ENCODE measurements at places on chromosomes 2 and 18.

DNA sequence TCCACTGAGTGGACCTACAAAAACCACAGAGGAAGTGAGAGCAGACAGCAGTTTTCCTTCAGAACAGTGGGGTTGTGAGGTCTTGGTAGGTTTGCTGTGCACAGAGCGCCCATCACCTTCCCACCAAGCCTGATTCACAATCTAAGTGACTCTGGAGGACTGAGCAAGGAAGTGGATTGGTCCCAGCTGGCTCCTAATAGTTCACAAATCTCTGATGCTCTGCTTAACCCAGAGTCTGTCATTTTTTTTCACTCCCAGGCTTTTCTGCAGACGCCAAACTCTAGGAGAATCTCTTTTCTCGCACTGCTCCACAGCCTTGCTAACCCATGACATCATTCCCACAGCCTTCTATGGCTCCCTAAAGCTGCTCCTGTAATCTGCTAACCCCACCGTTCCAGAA is 280.4 kb downstream of the C1D start:
- no peaks in the 10 kb centered on the region for H3K4me1 ChIP-seq
- no peak for DNase-seq
- no peak overlapping the region for H3K27ac ChIP-seq
- no peaks in the 10 kb centered on the region for H3K27me3 ChIP-seq

GRCh38 chr2:42025151-42025582 is 22.7 kb upstream of the PKDCC start:
- H3K4me1 ChIP-seq, result peaks cover 16% of the 10 kb centered on the region
- no peak overlapping the region for H3K4me3 ChIP-seq
- no peaks in the 10 kb centered on the region for H3K27me3 ChIP-seq
- H3K27ac ChIP-seq, result peak overlapping the region; percentile 7

DNA sequence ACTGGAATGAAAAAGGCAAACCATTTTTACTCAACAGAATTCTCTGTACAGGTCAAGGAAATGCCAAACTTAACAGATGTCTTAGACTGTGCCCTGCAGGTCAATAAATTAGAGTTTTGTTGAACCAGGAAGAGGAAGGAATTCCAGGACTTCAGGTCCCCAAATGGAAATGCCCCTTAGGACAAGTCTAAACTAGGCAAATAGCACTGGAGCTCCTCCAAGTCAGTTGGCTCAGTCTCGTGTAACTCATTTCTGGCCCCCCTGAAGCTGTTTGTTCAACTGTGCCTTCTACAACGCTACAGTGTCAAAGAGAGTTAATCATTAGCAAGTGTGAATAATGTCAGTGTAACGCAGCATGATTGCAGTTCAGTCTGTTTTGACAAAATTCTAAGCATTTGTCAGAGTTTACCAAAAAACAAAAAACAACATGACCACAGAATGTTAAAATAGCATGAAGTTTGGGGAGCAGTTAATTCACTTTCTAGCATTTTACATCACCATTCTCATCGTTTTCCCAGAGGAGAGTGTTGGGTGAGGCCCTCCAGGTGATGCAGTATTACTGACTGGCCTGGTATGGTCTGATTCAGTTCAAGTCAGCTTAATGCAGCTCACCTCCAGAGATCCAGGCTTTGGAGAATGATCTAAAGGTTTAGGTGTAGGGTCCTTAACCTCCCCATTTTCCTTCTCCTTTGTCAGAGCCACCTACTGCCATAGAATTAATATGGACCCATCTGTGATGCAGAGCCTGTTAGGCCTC is 108.1 kb downstream of the AQP4 start:
- DNase-seq, result no peak
- no peaks in the 10 kb centered on the region for H3K4me1 ChIP-seq
- H3K36me3 ChIP-seq, result no peaks in the 10 kb centered on the region
- no peak overlapping the region for H3K27ac ChIP-seq

GRCh38 chr2:31196622-31197021 is 20.7 kb downstream of the CAPN14 start:
- H3K27ac ChIP-seq, result no peak overlapping the region
- H3K4me1 ChIP-seq, result no peaks in the 10 kb centered on the region
- H3K36me3 ChIP-seq, result no peaks in the 10 kb centered on the region

- peak overlapping the region; percentile 56 for H3K27ac ChIP-seq
- peaks cover 66% of the 10 kb centered on the region for H3K4me1 ChIP-seq
- no peaks in the 10 kb centered on the region for H3K27me3 ChIP-seq
These were observed 31.4 kb downstream of the MAPRE2 start for GRCh38 chr18:35072616-35073015.

- no peaks in the 10 kb centered on the region for H3K36me3 ChIP-seq
- H3K27ac ChIP-seq, result no peak overlapping the region
- no peak overlapping the region for H3K4me3 ChIP-seq
- H3K4me1 ChIP-seq, result peaks cover 44% of the 10 kb centered on the region
These were observed 67.6 kb upstream of the MCFD2 start for GRCh38 chr2:46983065-46983801.

DNA sequence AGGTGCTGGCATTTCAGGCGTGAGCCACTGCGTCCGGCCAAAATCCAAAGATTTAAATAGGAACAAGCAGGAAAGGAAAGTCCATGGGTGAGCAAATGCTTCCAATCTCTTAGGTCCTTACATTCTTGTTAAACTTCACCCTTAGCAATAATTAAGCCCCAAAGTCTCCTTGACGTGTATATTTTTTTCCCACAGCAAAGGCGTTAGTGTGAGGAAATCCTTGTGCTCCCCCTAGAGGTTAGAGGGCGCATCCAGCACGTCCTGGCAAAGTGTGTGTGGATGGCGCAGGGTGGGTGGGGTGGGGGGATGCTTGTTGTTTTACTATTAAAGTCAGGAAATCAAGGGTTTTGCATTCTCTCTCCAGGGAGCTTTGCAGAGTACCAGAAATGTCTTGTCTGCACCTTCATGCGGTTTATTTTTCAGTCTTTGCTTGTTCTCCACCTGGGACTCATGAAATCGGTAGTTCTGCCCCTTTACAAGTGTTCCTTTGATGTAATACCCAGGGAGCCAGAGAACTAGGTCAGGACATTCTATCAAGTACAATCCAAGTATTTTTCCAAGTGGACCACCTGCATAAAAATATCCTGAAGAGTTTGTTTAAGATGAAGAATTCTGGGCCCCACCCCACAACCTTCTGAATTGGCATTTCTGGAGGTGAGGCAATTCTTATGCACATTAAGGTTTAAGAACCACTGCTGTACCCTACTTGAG is 22.2 kb upstream of the ITSN2 start:
- H3K27ac ChIP-seq, result no peak overlapping the region
- peak; percentile 66 for DNase-seq
- H3K4me1 ChIP-seq, result no peaks in the 10 kb centered on the region
- H3K27me3 ChIP-seq, result no peaks in the 10 kb centered on the region
- H3K4me3 ChIP-seq, result no peak overlapping the region

DNA sequence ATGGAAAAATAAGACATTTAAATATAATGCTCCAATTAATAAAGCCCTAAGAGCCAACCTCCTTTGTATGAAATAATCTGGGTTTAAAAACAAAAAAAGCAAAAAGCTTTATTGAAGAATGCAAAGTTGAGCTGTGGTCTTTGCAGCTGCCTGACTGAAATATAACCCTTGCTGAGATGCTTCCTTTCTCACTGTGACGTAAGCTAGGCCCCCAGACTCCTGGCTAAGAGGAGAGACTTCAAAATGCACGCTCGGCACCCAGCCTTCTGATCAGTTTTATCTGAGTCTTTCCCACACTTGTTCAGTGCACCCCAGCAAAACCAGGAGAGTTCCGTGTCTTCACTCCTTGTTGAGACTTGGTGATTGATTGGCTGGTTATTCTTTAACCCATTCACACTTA is 115.3 kb downstream of the BCL11A start:
- H3K36me3 ChIP-seq, result no peaks in the 10 kb centered on the region
- H3K27me3 ChIP-seq, result no peaks in the 10 kb centered on the region
- DNase-seq, result no peak
- no peak overlapping the region for H3K4me3 ChIP-seq
- no peak overlapping the region for H3K27ac ChIP-seq

DNA sequence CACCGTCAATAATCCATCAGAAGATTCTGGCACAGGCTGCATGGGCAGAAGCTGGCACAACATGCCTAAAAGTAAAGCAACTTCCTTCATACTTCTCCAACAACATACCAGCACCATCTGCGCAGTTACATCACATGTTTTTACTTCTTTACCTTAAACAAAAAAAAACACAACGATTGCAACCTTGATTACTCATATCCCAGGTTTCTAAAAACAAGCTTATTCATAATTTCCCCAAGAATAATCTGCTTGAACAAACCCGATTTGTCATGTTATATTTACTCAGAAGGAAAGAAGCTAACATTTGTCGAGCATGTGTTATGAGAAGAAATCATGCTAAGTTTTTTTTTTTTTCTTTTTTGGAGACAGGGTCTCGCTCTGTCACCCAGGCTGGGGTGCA is 54.7 kb downstream of the THADA start:
- no peak overlapping the region for H3K4me3 ChIP-seq
- no peak overlapping the region for H3K27ac ChIP-seq
- no peaks in the 10 kb centered on the region for H3K36me3 ChIP-seq
- no peaks in the 10 kb centered on the region for H3K27me3 ChIP-seq
- H3K4me1 ChIP-seq, result no peaks in the 10 kb centered on the region

GRCh38 chr2:101264360-101264939 is 11.8 kb downstream of the CNOT11 start:
- H3K4me1 ChIP-seq, result no peaks in the 10 kb centered on the region
- H3K4me3 ChIP-seq, result no peak overlapping the region

- no peak overlapping the region for H3K27ac ChIP-seq
- no peak overlapping the region for H3K4me3 ChIP-seq
- H3K27me3 ChIP-seq, result peaks cover 46% of the 10 kb centered on the region
- no peaks in the 10 kb centered on the region for H3K36me3 ChIP-seq
- no peak for DNase-seq
- H3K4me1 ChIP-seq, result no peaks in the 10 kb centered on the region
These were observed 42.9 kb downstream of the CDCA7 start for GRCh38 chr2:173397539-173397938.

GRCh38 chr2:633371-633770 is 43.8 kb downstream of the TMEM18 start:
- H3K27me3 ChIP-seq, result no peaks in the 10 kb centered on the region
- no peaks in the 10 kb centered on the region for H3K4me1 ChIP-seq
- no peak overlapping the region for H3K27ac ChIP-seq
- no peak for DNase-seq
